MG63 (cell line): ENCODE measurements at places on chromosomes 2 and 18.

DNA sequence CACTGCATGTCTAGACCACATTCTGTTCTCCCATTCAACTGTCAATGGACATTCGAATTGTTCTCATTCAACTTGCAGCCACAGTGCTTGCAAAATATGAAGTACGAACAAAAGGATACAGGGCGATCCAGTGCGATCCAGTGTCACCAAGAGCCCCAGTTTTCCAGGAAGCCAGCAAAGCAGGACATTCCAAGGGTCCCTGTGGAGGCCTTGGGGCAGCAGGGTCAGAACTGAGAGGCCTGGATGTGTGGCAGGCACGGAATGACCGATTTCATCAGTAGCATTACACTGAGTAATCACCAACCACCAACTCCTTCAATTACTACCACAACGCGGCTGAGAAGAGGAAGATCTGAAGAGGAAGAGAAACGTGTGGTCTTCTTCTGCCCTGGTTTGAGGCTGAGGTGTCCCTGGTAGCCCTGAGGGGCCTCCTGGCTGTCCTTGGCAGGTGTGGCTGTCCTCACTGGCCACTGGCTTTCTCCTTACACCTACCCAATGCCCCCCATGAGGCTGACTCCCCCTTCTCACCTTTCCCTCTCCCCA, 172.7 kb upstream of the FHL2 start:
- no peak for DNase-seq

DNA sequence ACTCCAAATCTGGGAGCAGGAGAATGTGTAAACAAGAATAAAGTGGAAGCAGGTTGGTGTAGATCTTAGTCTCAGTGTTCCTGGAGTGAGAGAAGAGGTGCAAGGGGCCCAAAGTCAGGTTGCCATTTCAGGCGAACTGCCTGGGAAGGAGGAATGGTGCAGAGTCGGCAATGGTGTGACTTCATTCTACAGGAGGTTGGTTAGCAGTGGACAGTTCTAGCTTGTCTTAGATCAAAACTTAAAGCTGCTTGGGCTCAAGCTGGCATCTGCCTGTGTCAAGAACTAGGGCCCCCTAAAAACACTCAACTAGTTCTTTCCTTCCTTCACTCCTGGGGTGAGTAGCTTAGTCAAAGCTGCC, 3.5 kb downstream of the STK16 start:
- DNase-seq = no peak

DNA sequence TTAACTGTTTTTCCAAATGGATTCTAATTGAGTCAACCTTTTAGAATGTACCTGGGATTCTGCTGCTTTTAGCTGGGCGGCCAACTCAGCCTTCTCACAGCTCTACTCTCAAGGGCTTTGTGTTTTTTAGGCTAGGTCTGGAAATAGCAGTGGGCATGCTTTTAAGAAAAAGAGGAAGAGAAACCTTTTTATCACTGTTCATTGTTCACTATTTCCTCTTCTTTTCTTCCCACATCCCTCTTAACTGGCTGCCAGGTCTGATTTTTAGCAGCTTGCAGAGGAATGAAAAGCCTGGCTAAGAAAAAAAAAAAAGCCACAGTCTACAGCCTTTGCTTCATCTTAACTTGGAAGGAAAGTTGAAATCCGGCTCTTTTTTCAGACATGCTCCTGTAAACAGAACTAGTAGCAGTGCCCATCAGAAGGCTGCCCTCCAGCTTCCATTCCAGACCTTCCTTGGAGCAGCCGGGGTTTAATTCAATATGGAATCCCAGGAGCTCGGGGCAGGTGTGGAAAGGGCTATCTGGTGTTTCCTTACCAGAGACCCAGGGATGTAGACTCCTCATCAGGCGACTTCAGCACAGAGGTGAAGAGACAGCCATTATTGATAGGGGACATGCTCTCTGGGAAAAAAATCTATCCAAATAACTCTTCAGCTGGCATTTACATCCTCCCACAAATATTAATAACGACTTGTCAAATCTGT, 230.7 kb downstream of the MYO3B start:
- no peak for DNase-seq

GRCh38 chr2:75634945-75635344, 11.6 kb upstream of the MRPL19 start:
- no peak for DNase-seq

DNA sequence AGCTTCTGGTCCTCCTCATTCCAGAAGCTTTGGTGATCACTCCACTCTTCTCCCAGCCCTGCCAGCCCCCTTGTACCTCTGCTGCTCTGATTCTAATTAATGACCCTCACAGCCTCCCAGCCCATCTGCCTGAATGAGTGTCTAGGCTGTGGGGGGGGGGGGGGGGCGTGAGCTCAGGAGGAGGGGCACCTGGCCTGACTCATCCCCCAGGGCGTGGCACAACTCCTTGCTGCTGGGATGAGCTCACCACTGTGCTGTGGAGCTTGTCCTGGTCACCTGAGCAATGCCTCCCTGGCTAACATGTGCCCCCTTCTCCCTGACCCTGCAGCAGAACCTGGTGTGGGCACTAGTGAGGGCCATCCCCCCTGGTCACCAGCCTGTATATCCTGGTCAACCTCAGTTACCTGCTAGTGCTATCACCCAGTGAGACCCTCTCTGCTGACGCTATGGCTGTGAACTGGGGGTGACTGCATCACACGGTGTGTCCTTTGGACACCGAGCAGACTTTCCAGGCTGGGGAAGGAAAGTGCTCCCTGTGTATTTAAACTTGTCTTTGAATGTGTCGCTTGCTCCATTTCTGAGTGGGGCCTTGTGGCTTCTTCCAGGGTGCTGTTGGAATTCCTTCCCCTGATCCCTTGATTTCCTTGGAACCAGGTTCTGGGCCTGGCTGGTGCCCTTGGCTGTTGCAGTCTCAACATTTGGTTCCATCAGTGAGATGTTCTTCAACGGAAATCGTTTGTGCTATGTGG, 41.5 kb upstream of the PUM2 start:
- DNase-seq = peak; percentile 28

GRCh38 chr2:158182676-158183295, 81.1 kb downstream of the UPP2 start:
- no peak for DNase-seq

DNA sequence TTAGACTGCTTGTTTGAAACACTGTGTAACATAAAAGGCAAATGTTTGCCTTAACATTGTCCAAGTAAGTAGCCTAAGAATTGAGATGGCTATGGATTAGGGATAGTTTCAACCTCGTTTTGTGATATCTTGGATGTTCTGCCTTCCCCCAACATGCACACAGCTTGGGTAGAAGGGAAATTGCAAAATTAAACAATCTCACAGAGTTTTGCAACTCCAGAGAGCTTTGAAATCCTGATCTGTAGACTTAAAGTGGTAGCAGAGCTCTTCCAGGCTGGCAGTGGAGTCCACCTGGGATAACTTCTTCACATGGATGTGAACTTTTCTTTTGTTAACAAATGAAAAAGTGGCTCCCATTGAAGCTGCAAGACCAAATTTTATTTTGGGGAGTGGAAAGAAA, 59.6 kb downstream of the CHRNA1 start:
- no peak for DNase-seq

DNA sequence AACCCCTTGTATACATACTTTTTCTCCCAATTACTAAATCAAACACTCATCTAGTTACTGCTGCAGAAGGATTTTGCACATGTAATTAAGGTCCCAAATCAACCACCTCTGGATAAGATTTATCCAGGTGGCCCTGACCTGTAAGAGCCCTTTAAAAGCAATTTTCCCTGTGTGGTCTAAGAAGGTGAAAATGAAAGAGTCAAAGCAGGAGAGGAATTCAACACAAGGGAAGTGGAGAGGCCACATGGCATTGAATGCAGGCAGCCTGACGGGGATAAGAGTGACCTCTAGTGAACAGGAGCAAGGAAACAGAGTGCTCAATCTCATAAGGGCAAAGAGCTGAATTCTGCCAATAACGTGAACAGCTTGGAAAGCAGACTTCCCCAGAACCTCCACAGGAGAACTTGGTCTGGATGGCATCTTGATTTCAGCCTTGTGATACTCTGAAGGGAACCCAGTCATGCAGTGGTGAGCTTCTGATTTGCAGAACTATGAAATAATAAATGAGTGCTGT, 27.2 kb downstream of the PPP3R1 start:
- DNase-seq = peak; percentile 14

DNA sequence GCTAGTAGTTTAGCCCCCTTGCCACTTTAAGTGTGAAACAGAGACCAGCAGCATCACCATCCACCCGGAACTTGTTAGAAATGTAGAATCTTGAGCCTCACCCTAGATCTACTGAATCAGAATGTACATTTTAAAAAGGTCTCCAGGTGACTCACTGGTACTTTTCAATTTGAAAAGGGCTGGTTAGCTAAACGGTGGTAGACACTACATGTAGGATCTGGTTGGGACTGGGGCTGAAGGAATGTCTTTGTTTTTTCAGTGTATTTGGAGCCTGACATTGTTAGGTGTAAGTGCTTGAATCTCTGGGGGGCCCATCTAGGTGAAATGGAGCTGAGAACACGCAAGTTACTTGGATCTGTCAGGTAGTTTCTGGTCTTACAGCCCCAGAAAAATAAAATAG, 44.0 kb upstream of the XPO1 start:
- DNase-seq = no peak

GRCh38 chr2:190507135-190507534, 27.4 kb downstream of the NEMP2 start:
- DNase-seq = no peak

GRCh38 chr2:14223576-14223975, 408.9 kb upstream of the LRATD1 start:
- DNase-seq = no peak

GRCh38 chr2:232490221-232491138, 2.8 kb upstream of the ECEL1 start:
- DNase-seq = no peak

DNA sequence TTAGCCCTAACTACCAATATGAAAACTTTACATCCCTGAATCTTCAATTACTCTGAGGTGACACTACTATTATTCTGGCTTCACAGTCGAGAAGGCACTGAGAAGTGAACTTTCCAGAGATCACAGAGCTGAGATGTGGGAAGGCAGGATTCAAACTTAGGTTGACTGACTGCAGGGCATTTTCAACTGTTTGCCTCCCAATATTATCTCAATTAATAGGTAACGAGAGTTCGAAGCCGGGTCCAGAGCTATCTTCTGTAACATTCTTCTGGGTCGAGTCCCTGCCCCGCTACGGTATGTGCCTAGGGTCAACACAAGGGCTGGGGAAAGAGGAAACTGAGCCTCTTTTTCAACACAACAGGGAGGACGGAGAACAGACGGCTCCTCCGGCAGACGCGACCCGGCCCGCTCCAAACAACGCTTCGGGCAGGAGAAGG, 740 bp downstream of the CHMP3 start:
- no peak for DNase-seq

GRCh38 chr2:23487735-23488492, 102.9 kb downstream of the KLHL29 start:
- no peak for DNase-seq

GRCh38 chr2:126784621-126785020, 114.1 kb upstream of the TEX51 start:
- DNase-seq = no peak

DNA sequence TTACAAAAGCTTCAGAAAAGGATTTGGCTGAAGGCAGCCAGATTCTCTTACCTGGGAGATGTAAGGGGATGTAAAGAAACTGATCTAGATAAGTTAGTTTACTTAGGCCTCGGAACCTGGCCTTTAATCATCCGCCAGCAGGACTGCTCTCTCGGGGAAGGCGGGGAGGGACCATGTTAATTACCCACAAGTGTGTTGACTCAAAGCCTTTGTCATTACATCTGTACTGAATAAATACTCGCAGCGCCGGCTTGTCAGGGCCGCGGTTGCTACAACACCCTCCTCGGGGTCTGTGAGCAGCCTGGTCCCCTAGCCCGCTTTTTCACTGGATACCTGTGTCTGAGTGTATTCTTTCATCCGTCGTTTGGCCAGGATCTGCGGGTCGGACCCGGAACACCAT, 6.7 kb downstream of the CHMP3 start:
- no peak for DNase-seq

GRCh38 chr2:177597759-177598158, 205.2 kb downstream of the AGPS start:
- DNase-seq = no peak

DNA sequence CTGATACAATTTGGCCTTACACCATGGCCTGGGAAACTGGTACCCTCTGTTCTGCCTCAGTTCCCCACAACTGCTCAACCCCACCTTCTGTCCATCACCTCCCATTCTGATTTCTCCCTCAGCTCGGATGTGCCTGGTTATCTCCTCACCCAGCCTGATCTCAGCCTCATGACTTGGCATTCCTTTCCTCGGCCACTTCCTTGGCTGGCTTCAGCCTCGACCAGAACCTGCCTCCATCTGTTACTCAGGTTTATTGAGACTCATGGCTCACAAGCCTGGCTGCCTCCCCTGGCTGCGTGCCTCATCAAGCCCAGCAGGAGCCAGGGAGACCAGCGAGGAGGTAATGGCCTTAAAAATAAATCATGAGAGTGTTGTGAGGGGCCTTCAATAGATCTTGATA, 356.2 kb upstream of the SPRED2 start:
- DNase-seq = peak; percentile 7

DNA sequence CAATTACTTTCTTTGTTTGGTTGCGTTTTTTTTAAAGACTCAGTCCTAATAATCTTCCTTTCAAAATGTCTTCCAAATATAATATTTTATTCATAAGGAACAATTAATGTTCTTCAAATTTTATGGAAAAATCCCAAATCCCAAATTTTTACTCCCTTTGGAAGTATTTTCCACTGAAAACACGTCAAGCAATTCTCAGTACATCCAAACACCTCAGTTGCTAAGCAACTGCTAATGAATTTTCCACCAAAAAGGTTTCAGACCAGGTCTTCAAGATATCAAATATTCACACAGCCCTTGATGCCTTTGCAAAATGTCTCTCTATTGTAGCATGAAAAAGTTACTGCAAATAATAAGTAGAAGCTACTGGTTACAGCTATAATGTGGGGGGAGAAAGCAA, 140.1 kb downstream of the DSEL start:
- no peak for DNase-seq

DNA sequence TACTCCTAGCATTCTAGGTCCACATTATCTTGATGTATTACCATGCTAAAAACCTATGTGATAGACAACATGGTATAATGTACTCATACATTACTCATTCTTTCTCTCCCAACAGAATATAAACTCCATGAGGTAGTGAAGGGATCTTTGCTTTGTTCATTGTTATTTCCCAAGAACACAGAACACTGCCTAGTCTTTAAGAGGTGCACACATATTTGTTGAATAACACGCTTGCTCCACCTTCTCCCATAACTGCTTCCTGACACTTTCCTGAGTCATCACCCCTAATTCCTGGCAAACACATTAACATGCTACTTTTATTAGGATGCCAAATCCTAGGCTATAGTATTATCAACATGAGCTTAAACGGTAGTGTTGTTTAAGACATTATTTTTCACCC, 41.3 kb downstream of the REV1 start:
- DNase-seq = peak; percentile 38

- peak; percentile 25 for DNase-seq
Observed at GRCh38 chr2:130759906-130760753, 4.8 kb downstream of the AMER3 start.

GRCh38 chr2:175574069-175574468, 392.6 kb upstream of the ATP5MC3 start:
- DNase-seq = no peak

- DNase-seq = no peak
Observed at GRCh38 chr2:47487498-47487875, 84.5 kb downstream of the MSH2 start.
